ENCODE measurements at places on chromosomes 3 and 15.

GRCh38 chr3:148971401-148972163 is 19.8 kb upstream of the GYG1 start:
- no peak for DNase-seq

DNA sequence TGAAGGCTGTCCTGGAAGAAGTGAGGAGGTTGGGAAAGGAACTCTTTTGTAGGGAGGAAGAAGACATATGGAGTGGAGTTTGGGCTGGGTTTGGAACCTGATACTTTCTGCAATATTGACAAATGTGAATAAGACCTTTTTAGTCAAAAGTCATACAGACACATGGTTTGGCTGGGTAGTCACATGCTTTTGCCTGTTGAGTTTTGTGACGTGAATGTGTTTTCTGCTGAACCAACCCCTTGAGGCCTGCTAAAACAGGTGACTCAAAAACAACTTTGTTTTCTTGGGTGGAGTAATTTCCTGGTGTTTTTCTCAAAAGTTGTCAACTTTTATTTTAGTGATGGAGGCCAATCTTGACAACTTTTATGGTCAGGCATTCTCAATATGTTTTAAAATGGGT is 39.4 kb upstream of the CCR4 start:
- DNase-seq = no peak

DNA sequence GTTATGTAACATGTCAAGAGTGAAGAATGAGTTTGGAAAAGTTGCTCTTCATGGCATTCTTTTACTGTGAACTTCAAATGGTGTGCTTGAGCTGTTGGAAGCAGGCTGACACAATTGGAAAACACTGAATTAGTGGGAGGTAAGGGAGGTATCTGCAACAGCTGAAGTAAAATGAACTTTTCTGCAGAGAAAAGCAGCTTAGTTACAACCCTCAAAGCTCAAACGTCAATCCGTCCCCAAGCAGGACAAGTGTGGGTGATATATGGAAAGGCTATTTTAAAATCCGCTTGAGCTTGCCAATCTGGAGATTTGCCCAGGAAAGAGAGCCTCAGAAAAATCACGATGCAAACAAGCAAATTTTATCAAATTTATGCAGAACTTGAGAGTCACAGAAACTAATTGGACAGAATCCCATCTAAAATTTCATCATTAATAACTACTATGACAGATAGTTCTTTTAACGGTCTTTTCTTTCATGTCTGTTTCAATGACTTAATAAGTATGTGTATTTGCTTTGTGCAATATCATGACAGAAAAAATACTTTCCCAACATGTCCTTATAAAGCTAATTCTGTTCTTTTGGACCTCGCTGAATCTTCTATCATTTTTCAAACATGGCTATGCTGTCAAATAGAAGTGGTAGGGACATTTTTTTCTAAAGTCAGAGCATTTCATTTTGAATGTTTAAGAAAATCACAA is 266.6 kb upstream of the SLITRK3 start:
- DNase-seq = no peak

DNA sequence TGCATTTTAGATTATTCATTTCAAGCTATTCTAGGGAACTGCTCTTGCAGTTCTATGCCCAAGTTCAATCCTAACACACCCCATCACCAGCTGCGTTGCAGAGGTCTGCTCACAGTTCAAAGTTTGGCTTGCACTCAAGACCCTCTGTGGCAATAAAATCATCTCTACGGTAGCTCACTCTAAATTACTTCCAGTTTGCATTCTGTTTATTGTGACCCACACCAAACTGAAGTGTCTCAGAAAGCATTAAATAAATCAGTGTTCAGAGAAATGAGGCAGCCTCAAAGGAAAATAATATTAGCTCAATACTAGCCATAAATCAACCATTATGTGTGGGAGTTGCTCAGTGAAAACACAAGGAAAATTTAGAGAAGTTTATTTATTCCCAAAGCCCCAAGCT is 250.3 kb downstream of the MAGI1 start:
- DNase-seq = no peak

- DNase-seq = no peak
Observed at GRCh38 chr3:177251755-177252154, 54.5 kb upstream of the TBL1XR1 start.

GRCh38 chr15:77555232-77555631 is 77.5 kb downstream of the LINGO1 start:
- DNase-seq = no peak

- no peak for DNase-seq
Observed at GRCh38 chr3:189949580-189949979, 171.1 kb downstream of the P3H2 start.

Data from dermis microvascular lymphatic vessel endothelial cell (primary cell).